ENCODE measurements at places on chromosomes 7 and 10.

DNA sequence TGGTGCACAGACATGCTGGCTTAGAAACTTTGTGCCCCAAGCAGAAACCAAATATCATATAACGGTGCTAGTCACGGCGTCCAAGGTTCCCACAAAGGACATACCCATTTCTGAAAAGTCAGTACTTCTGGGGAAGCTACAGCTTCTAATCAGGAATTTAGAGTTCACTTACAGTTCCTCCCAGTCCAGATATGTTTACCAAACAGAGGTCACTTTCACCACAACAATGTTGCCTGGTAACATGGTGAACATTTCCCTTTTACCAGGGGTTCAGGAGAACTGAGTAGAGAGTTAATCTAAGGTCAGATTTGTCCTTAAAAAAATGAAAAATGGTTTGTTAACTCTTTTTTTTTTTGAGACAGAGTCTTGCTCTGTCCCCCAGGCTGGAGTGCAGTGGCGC, 265.9 kb upstream of the MKLN1 start:
- no peak for DNase-seq

DNA sequence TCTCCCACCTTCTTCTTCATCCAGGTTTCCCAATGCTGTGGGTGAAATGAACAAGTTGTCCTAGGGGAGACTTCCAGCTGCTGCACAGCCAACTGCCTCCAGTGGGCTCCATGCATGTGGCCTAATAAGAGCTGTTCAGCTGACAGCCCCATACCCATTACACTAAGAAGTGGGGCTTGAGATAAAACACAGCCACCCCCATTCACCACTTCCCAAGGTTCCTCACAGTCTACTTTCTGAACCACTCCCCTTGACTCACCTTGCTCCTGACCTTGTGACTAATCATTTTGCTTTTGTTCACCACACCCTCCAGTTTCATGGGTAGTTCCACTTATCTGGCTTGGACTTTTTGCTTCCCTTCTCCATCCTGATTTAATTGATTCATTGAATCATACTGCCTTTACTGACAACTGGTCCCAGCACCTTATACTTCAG, 119.3 kb downstream of the CABCOCO1 start:
- DNase-seq, result no peak

GRCh38 chr10:19815036-19815730, 1.0 kb upstream of the PLXDC2 start:
- no peak for DNase-seq

GRCh38 chr7:70893422-70893821, 238.5 kb upstream of the GALNT17 start:
- no peak for DNase-seq

DNA sequence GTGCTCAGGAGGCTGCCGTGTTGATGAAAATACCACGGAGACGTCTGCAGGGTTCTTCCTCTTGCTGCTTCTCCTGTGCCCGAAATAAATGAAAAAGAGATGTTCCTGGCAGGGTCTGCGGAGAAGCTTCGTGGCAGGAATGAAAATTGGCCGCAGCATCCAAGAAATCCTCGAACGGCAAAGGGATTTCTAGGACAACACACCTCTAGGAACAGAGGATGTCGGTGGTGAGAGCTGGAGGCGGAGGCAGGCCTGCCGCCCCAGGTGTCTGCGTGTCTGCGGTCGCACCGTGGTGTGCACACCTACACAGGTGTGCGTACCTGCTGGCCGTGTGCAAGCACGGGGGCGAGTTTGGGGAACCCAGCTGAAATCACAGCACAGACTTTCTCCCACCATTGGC, 43.4 kb downstream of the TMEM130 start:
- DNase-seq, result peak; percentile 80

GRCh38 chr10:98790817-98791216, 344.1 kb upstream of the HPS1 start:
- peak; percentile 14 for DNase-seq

DNA sequence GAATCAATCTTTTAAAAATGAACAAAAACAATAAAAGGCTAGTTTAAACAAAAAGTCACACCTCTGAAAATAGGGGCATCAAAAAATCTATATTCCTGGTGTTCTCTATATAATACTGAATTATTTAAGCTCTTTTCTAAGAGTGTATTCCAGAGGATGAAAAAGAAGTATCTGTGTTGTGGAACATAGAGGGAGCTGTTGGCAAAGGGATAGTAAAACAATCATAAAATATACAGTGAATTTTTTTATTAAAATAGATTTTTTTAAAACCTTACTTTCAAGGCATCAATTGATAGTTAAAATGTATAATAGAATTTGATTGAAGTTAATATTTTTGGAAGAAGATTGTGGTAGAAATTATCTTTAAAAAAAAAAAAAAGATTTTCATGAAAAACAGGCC, 1409.1 kb upstream of the CELF2 start:
- no peak for DNase-seq

GRCh38 chr10:1249142-1249920, 193.1 kb downstream of the WDR37 start:
- DNase-seq, result peak; percentile 68

DNA sequence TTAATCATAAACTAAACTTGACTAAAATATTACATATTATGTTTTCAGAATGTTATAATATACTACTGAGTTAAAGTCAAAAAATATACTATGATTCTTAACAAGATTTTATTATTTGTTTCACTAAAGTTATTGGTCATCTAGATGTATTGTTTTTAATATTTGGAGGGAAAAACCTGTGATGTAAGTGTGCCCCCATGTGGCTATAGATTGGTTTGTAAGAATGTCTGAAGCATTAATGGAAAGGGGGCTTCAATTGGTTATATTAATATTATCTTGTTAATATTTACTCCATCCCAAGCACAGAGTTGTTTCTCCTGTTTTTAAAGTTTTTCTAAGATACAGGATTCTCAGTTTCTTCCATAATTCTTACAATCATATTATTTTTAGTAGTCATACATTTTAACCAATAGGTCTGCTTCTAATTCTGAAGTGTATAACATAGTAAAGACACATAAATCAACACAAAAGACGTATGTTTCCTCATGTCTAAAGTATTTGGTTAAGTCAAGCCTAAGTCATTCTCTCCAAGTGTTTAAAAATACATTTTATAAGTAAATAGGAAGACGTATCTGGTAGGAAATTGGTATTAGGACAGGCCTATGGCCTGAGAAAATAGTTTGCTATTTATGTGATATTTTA, 58.0 kb downstream of the GNAT3 start:
- peak; percentile 33 for DNase-seq

GRCh38 chr10:38025283-38025682, 14.8 kb downstream of the ZNF33A start:
- DNase-seq, result no peak
